ENCODE measurements at places on chromosomes 13 and 19.

- DNase-seq, result no peak
These were observed 14.5 kb downstream of the NKPD1 start for GRCh38 chr19:45146251-45146650.

- peak; percentile 95 for DNase-seq
These were observed at the start of the genes EMC10 and GARIN5A for GRCh38 chr19:50476224-50476906. EMC10 (plus strand) TSS chr19:50476507; CDS start chr19:50476545, 38 bp downstream. GARIN5A (minus strand) TSS chr19:50476848; CDS start chr19:50476388, 460 bp downstream.

- no peak for DNase-seq
These were observed 10.4 kb downstream of the OLFM4 start for GRCh38 chr13:53038993-53039392.

GRCh38 chr19:40466219-40466984 is 399 bp upstream of the SPTBN4 start:
- peak; percentile 87 for DNase-seq

DNA sequence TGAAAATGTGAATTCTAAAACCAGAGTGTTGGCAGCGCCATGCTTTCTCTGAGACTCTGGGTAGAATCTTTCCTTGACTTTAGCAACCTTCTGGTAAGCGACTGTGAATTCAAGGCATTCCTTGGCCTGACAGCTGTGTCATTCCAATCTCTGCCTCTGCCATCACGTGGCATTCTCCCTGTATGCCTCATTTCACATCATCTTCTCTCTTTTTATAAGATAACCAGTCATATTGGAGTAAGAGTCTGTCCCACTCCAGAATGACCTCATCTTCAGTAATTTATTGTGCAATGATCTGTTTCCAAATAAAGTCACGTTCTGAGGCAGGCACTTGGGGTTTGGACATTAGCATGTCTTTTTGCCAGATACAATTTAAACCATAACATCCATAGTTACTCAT is 103.4 kb upstream of the POSTN start:
- DNase-seq, result no peak

- no peak for DNase-seq
These were observed 909.5 kb upstream of the GPC6 start for GRCh38 chr13:92317066-92317465.

DNA sequence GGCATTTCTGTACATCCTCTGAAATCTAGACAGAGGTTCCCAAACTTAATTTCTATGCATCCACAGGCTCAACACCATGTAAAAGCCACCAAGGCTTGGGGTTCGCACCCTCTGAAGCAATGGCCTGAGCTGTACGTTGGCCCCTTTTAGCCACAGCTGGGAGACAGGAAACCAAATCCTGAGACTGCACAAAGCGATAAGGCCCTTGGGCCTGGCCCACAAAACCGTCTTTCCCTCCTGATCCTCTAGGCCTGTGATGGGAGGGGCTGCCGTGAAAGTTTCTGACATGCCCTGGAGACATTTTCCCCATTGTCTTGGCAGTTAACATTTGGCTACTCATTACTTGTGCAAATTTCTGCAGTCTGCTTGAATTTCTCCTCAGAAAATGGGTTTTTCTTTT is 766.4 kb downstream of the GPC5 start:
- DNase-seq, result no peak

DNA sequence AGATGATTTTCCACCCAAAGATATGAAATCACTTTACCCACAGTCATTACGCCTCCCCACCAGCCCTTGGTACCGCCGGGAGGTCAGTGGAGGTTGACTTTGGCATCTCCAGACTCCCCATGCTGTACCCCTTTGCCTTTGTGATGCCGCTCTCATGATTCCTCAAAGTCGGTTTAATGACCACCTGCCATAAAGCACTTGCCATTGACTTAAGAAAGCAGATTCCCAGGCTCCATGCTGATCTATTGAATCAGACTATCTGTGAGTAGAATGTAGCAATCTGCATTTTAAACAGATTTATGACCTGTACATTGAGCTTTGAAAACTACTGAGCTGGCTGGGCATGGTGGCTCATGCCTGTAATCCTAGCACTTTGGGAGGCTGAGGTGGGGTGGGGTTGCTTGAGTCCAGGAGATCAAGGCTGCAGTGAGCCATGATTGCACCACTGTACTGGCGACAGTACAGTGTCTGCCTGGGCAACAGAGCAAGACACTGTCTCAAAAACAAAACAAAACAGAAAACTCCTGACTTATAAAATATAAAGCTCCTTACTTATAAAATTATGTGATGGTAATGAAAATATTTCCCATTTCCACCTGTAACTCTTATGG is 235.2 kb downstream of the KLF5 start:
- no peak for DNase-seq

- DNase-seq, result no peak
These were observed 4.0 kb upstream of the NKPD1 start for GRCh38 chr19:45164577-45165335.

GRCh38 chr13:31380715-31381114 is 180.9 kb downstream of the B3GLCT start:
- no peak for DNase-seq

DNA sequence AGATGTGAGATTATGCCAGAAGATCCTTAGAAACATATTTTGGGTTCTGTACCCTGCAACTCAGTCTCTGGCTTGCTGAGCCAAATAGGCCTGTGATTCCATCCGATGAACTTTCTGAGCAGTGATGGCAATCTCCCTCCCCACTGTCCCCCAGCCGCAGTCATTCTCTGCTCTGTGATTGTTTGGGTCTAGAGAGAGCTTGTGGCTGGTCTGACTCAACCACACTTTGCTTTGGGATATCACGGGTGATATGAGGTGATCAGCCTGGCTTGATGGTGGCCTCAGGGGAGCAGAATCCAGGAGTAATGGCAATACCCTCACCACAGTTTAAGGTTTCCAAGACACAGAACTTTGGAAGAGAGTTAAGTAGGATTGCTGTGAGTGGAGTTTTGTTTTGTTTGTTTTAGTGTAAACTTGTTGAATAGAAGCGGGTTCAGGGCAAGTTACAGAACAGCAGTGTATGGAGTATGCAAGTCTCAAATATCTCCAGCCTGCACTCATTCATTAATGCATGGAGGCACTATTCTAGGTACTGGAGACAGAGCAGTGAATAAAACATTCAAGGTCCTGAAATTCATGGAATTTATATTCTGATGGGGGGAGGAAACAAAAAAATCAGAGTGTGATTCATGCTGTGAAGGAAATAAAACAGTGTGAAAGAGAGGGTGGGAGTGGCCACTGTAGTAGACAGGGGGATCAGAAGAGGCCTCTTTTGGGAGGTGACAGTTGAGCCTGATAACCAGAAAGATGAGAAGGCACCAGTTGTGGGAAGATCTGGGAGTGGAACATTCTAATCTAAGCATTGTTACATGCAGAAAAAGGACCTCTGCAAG is 5.3 kb downstream of the SAMD4B start:
- DNase-seq, result no peak
